ENCODE measurements at places on chromosomes 7 and 10.

- no peak for DNase-seq
Measured at GRCh38 chr10:67261300-67261797, 335.5 kb downstream of the LRRTM3 start.

DNA sequence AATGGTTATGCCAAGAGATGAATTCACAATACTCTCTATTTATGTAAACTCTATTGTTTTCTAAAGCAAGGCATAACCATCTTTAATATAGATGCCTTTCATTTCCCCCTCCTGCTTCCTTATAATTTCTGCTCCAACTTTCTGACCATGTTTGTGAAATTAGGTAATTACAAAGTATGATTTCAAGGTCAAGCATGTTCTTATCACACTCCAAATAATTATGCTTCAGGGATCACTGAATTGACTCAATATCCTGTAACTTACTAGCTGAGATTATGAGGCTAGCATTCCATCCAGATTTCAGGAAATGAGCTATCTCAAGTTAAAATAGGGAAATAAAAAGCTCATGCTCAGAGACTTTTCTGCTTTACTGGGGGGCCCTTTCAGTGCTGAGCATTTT, 655.9 kb upstream of the IGFBP3 start:
- DNase-seq, result no peak

DNA sequence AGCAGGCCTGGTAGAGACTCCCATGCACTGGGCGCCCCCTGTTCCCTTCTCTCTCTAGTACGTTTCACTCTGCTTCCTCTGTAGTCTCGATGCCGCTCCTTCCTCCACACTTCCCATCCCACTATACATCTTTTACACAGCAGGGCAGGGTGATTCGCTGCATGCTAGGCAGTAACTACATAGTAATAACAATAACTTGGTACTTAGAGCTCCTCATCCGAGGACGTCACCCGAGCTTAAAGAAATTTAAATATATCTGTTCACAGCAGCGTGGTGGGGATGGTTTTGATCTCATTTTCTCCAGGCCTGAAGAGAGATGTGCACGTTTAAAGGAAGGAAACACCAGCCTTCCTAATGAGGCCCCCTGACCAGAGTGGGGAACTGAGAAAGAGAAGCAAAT, 276.9 kb downstream of the SKAP2 start:
- no peak for DNase-seq

DNA sequence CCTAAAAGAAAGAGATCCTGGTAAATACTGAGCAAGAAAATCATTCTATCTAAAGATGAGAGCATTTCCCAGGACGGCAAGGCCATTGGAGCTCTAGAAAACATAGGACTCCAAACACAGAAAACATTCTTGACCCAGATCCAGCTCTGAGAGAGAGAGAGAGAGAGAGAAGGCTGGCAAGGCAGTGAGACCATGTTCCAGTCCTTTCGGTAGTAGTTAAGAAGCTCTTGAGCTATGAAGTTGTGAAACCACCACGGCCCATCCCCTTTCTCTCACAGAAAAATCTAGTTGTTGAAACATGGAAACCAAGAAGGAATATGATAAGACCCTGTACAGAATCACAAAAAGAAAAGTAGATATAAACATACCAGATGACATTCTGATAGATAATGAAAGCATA, 212.4 kb upstream of the NPSR1 start:
- no peak for DNase-seq

GRCh38 chr10:58780476-58780875, 267.8 kb downstream of the BICC1 start:
- DNase-seq, result no peak

DNA sequence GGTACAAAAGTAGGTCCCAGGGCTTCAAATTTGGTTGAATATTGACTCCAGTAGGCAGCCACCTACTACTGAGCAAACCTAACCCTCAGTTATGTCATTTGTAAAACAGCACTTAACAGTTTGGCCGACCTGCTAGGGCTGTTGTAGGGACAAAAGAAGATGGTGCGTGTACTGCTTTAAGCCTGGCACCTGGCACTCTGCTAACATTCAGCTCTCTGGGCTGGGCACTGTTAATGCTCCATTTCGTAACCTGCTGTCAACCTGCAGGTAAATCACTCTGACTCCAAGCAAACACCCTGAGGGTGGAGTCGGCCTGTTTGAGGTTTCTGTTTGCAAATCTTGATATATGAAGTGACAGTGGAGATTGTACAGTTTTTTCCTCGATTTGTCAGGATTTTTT, 7.2 kb downstream of the ZKSCAN1 start:
- no peak for DNase-seq

DNA sequence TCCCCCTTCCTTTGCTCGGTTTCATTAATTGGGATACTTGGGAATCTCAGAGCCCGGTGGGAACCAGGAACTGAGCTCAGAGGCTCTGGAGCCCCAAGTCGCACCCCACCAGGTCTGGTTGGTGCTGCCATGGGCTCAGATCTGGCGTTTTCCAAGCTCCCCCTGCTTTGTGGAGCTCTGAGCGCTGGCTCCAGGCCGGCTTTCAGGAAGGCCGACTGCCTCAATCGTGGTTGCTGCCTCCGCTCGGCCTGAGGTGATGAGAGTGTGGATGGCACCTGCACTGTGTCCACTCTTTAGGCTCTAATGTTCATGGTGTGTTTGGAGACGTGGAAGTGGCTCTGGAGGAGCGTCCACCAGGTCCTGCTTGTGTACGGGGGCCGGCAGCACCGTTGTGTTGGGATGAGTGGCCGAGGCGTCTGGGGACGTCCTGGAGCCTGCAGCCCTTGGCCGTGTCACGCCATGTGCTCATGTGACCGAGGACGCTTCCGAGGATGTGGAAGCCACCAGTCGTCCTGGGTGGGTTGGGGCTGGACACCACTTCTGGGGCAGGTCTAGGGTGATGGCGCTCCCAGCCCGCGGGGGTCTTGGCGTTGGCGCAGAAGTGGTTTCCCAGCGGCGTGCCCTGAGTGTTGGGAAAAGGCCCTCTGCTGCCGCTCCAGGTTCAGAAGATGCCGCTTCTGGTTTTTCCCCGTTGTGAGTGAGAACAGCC, 8.2 kb downstream of the INPP5A start:
- DNase-seq, result no peak

DNA sequence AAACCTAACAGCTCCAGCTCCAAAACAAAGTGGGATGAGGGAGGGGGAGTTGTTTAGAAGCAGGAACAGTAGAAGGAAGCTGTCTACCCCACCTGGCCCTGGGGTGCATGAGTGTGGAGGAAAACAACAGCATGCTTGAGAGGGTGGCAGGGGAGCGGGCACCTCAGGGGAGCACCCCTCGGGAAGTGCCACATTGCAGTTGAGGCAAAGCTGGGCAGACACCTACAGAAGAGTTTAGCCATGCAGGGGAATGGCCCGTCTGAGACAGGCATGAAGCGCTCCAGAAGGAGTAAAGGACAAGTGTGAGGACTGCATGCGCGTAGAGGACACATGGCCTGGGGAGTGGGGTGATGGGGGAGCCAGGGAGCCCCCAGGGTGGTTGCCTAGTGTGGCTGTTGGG, 18.1 kb downstream of the CHAT start:
- DNase-seq, result no peak

DNA sequence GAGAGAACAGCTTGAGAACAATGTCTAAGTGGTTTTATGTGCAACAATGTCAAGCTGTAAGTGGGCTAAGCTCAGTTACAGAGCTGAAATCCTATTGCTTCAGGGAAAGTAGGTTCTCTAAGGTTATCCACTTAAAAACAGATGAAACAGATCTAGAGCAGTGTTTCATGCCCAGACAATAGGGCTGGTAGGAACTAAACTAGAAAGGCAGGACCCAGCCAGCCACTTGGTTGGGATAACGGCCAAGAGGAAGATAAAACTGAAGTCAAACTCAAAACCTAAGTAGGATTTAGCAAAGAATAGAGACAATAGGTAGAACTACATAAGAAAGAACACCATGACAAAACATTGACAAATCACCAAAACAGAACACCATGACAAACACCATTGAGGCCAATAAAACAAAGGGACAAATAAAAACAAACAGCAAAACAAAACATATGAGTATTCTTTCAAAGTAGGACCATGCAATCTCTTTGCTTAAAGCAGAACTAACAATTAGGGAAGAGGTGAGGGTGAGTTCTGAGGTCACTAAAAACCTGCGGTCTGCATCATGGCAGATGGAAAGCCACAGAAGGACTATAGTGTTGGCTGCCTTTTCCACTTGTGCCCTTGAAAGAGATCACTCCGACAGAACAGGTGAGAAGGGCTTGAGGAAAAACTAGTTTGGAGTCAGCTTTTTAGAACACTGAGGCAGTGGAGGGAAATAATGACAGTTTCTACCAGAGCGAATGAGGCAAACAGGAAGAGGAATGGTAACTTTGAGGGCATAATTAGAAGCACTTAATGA, 81.0 kb downstream of the HGF start:
- no peak for DNase-seq

GRCh38 chr7:8387551-8388256, 45.7 kb upstream of the NXPH1 start:
- no peak for DNase-seq

DNA sequence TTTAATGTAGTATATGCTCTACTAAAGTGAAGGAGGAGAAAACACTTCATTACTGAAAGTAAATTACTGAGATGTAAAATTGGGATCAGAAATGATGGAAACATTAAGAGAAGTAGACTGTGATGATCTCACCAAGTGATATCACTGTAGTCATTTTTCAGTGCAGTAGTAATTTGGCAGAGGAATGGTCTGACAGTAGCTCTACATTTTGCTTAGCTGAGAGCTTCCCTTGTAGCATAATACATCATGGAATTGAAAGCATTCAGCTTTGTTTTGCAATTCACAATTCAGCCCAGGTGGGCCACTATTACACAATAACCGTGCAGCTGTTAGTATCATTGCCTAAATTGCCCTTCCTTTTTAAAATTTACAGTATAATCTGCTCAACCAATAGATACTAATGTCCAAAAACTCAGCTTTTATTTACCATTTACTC, 19.4 kb upstream of the CABCOCO1 start:
- DNase-seq, result no peak

- DNase-seq, result no peak
Measured at GRCh38 chr7:101578552-101578951, 50.5 kb downstream of the MYL10 start.

- DNase-seq, result no peak
Measured at GRCh38 chr10:97823734-97824133, 25.9 kb upstream of the GOLGA7B start.

DNA sequence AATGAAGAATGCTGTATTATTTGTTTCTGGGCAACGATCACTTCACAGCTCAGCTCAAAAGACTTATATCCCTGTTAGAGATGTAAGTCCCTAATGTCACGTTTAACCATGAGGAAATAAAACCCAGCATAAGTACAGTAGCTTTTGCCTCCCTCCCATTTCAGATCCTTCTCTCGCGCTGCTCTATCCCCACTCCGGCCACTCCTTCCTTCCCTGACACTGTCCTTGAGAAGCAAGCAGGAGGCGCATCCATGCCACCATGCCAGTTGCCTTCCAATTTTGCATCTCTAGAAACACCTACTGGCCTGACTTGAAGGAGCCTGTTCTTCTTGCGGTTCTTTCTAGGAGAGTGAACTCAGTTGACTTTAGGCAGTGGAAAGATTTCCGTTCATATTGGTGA, 1.2 kb downstream of the FAM180A start:
- DNase-seq, result no peak

DNA sequence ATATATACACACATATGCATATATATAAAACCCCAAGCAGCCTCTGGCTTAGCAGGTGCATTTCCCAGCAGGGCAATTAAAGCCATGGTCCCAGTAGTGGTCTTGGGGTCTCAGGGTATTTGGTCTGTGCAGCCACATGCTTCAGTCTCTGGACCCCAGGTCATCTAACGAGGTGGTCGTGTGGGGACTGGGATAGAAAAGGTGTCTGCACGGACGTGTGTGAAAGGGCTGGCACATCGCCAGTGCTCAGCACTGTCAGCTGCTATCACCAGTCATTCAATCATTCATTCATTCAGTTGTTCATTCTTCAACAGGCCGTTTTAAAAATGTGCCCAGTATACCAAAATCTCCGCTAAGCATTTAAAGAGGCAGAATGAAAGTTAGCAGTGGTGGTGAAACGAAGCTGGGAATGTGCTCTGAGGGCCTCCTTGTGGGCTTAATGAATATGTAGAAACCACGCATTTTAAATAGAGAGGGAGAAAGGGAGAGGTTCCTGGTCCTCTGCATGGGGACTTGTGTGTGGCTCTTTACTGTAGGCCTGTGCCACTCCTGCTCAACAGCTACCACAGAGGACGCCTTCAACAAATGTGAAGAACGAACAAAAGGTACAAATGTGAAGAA, 170.4 kb downstream of the EGFR start:
- DNase-seq, result no peak

DNA sequence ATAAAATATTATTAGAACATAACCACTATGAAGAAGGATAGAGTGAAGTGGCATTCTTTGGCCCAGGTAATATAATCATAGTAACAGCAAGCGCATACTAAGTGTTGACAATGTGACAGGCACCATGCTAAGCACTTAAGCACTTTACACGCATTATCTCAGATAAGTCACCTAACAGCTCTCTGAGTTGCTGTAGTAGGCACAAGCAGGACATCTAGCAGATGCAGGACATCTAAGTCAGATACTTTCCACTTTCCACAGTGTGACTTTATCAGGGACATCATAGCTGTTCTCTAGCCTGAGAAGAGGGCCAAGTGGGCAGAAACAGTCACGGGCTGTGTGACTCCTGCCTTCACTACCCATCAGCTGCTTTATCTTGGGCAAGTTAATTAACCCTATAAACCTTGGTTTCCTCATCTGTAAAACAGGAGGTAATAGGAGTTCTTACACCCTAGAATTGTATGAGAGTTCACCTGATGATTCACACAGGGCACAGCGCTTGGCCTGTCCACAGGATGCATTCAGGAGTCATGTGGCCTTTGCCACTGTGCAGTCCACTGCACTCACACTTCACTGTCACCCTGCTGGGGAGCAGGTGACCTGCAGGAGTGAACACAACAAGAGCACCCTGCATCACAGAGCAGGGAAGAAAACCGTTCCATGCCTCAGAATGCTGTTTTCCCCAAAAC, 12.5 kb downstream of the LIPA start:
- DNase-seq, result no peak

DNA sequence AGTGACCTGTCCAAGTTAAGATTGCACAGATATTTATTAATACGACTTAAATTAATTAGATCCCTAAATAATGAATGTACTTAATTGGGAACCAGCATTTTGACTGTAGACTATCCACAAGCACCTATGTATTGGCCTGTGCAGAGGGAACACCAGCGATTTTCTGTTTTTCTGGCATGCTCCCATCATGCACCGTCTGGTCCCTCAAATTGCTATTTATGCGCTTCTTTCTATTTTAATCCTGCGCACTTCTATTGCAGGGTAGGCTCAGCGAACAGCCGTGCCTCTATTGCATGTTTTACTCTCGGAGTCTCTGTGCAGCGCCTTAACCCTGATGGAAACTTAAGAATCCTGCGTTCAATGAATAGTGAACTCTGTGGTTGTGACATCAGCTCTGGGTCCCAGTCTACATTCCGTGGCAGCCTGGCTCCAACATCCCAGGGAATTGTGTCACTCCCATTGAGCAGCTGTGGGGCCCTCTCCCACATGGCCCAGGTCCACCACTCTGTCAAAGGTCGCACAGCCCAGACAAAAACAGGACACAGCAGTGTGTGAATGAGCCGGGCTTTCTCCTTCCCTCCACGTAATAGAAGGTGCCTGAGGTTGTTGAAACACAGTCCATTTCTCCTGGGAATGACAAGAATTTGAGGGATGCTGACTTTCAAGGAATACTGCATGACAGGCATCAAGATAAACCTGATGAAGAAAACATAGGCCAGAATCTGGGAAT, 239.7 kb upstream of the KLF6 start:
- DNase-seq, result no peak

All from AG09309 (cell line).